CD8-positive, alpha-beta memory T cell (primary cell): ENCODE measurements at places on chromosomes 11 and 22. TPM values are rescaled to one million over a fixed set of nuclear protein-coding genes. Genes with fewer than 3 reads are reported as not detected.

Gene OR4C11
- not detected for total RNA-seq

Gene OR8G1
- total RNA-seq: not detected

Gene TSPAN18
- 0.60 TPM for total RNA-seq

Gene MDK
- total RNA-seq: 1.1 TPM

DNA sequence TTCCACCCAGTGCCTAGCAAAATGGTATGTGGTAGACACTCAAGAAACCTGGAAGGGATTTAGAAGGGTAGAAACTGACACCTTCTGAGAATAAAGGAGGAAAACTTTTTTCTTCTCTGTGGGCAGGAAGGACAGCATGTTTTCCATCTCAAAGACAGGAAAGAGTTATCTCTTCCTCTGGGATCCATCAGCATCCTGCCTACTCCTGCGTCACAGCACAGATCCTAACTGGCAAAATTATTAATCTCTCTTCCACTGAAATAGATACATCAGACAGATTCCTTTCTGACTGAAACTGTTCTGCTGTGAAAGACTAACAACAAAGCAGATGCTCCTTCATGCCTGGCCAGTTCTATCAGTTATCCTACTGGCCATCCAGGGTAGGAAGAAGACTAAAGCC is 147.2 kb downstream of the SPON1 start:
- no peak for DNase-seq
